Ecto neural progenitor cell (in vitro differentiated cells): ENCODE measurements at places on chromosomes 5 and 9.

- no peak for DNase-seq
Observed at GRCh38 chr5:135615581-135616260, 36.9 kb upstream of the CXCL14 start.

GRCh38 chr5:6181147-6181729, 197.1 kb downstream of the MED10 start:
- DNase-seq: no peak

- no peak for DNase-seq
Observed at GRCh38 chr5:156505101-156505500, 178.1 kb downstream of the SGCD start.

GRCh38 chr5:90054612-90055011, 354.9 kb downstream of the CETN3 start:
- DNase-seq: no peak

DNA sequence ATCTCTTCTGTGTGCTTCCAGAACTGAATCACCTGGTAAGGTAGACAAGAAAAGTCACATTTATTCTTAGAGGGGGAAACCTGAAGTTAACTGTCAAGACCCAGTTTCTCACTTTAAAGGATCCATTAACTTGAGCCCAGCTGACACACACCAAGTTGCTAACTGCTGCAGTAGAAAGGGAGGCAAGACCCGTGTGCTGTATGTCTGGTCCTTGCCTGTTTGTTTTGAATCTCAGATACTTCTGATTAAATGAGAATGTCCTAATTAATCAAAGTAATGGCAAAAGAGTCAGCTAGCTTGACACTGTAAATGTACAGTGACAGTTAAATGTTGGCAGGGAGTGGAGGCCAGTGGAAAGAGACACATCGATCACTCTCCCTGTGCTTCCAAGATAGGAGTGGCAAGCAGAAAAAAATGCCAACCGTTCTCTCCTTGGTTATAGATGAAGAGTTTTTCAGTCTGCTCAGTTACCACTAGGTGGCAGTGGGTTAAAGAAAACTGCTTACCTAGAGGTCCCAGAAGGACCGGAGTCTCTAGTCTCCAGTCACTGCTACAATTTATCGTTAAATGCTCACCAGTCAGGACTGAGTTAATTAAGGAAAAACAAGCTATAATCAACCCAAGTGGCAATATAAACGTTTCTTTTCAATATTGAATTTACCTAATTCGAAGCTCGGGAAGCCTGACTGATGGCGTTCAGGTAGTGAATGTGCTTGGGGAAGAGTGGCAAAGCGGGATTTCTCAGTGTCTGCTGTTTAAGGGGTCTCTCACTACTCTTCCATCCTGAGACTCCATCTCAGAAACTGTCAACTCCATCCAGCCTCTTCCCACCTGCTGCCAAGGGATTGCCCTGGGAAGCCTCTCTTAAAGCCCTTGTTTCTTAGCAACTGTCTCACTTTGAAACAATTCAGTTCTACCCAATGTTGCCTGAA, 18.4 kb downstream of the LSM11 start:
- DNase-seq: no peak

DNA sequence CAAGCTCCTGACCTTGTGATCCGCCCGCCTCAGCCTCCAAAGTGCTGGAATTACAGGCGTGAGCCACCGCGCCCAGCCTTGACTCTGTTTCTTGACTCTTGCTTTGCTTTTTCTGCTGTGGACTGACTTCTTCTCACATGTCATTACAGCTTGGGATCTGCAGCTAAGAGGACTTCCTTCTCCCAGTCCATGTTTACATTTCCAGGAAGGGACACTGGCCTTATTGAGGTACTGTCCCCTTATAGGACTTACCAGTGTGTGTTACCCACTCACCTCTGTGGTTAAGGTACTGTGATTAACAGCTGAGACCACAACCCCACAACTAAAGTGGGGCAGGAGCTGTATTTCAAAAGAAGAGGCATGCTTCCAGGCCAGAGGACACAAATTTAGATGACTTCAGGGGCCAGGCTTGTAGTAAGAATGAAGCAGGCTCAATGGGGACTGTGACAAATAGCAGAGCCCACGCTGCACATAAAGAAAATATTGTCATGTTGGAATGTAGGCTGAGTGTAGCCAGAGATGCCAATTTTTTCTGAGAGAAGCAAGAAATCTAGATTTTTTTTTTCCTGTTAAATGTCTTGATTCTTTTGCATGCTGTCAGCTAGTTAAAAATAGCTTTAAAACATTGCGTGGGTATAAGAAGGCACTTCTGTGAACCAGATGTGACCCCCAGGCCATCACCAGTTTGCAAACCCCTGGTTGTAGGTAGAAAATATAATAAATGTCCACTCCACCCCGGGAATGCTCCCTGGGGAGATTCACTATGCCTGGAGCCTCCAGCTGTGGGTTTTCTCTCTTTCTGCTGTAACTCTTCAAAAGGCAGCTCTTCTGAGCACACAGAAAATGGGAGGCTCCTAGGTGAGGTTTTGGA, 75.0 kb downstream of the PTPDC1 start:
- no peak for DNase-seq

DNA sequence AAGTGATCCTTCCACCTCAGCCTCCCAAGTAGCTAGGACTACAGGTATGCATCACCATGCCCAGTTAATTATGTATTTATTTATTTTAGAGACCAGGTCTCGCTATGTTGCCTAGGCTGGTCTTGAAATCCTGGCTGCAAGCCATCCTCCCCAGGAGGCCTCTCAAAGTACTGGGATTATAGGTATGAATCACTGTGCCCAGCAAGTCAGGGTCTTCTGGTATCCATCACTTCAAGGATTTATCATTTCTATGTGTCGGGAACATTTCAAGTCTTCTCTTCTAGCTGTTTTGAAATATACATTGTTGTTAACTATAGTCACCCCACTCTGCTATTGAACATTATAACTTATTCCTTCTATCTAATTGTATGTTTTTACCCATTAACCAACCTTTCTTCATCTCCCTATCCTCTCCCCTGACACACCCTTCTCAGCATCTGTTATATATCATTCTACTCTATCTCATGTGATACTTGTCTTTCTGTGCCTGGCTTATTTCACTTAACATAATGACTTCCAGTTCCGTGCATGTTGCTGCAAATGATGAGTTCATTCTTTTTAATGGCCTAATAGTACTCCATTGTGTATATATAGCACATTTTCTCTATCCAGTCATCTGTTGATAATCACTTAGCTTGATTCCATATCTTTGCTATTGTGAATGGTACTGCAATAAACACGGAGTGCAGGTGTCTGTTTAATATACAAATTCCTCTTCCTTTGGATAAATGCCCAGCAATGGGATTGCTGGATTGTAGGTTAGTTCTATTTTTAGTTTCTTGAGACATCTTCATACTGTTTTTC, 26.4 kb downstream of the UTP15 start:
- no peak for DNase-seq
